Brain (organoid and tissue), 16 donors: ENCODE measurements at places on chromosomes 12 and 14. TPM values are rescaled to one million over a fixed set of nuclear protein-coding genes. Genes with fewer than 3 reads are reported as not detected.

ZDHHC22 gene
- 30.2 TPM for polyA plus RNA-seq

PRR4 gene
- polyA plus RNA-seq, result 6.0 TPM

BDKRB2 gene
- polyA plus RNA-seq, result 0.83 TPM

FOXN4 gene
- polyA plus RNA-seq, result 9.0 TPM

KRT4 gene
- polyA plus RNA-seq, result not detected

IL23A gene
- polyA plus RNA-seq, result not detected

TMEM229B gene
- 15.3 TPM for polyA plus RNA-seq

SYT1 gene
- polyA plus RNA-seq, result 78.3 TPM

OTOGL gene
- 0.39 TPM for polyA plus RNA-seq

WNT1 gene
- polyA plus RNA-seq, result not detected

CCDC175 gene
- not detected for polyA plus RNA-seq

LRRC23 gene
- 19.3 TPM for polyA plus RNA-seq

JKAMP gene
- 33.1 TPM for polyA plus RNA-seq

TAS2R20 gene
- polyA plus RNA-seq, result not detected

MOAP1 gene
- polyA plus RNA-seq, result 73.6 TPM

SERPINA5 gene
- polyA plus RNA-seq, result 2.3 TPM

GPR135 gene
- 0.53 TPM for polyA plus RNA-seq

TMPRSS12 gene
- polyA plus RNA-seq, result not detected

RNASE7 gene
- not detected for polyA plus RNA-seq

LRRK2 gene
- 0.76 TPM for polyA plus RNA-seq

C1QL4 gene
- 0.15 TPM for polyA plus RNA-seq

PPP1R1A gene
- 16.0 TPM for polyA plus RNA-seq

HRK gene
- 1.9 TPM for polyA plus RNA-seq

INHBC gene
- not detected for polyA plus RNA-seq

ANKS1B gene
- polyA plus RNA-seq, result 43.3 TPM

AKAP3 gene
- polyA plus RNA-seq, result 2.2 TPM

FAM90A1 gene
- polyA plus RNA-seq, result 0.29 TPM

SERPINA6 gene
- polyA plus RNA-seq, result not detected

GPR132 gene
- polyA plus RNA-seq, result 0.14 TPM

PIP4K2C gene
- polyA plus RNA-seq, result 43.7 TPM

BEGAIN gene
- 19.3 TPM for polyA plus RNA-seq

TBC1D30 gene
- 12.0 TPM for polyA plus RNA-seq

DAO gene
- polyA plus RNA-seq, result 0.78 TPM

PKP2 gene
- 16.0 TPM for polyA plus RNA-seq

AMHR2 gene
- not detected for polyA plus RNA-seq

PLA2G1B gene
- polyA plus RNA-seq, result not detected

MYL2 gene
- polyA plus RNA-seq, result not detected

PTPRQ gene
- not detected for polyA plus RNA-seq

NKX2-1 gene
- 90.6 TPM for polyA plus RNA-seq

TAMALIN gene
- 41.5 TPM for polyA plus RNA-seq

OR6C2 gene
- polyA plus RNA-seq, result not detected

ISCA2 gene
- polyA plus RNA-seq, result 25.3 TPM

NR1H4 gene
- not detected for polyA plus RNA-seq

RERG gene
- 6.2 TPM for polyA plus RNA-seq

PTPRB gene
- 4.6 TPM for polyA plus RNA-seq

GNB3 gene
- 4.8 TPM for polyA plus RNA-seq

OR4Q2 gene
- polyA plus RNA-seq, result not detected

GPR162 gene
- polyA plus RNA-seq, result 59.9 TPM

HCAR2 gene
- polyA plus RNA-seq, result not detected

CCDC38 gene
- not detected for polyA plus RNA-seq

PIANP gene
- 63.9 TPM for polyA plus RNA-seq

DIO2 gene
- polyA plus RNA-seq, result 1.4 TPM

PPM1H gene
- 31.5 TPM for polyA plus RNA-seq

HOXC12 gene
- not detected for polyA plus RNA-seq
